ENCODE measurements at places on chromosomes 16 and 17.

DNA sequence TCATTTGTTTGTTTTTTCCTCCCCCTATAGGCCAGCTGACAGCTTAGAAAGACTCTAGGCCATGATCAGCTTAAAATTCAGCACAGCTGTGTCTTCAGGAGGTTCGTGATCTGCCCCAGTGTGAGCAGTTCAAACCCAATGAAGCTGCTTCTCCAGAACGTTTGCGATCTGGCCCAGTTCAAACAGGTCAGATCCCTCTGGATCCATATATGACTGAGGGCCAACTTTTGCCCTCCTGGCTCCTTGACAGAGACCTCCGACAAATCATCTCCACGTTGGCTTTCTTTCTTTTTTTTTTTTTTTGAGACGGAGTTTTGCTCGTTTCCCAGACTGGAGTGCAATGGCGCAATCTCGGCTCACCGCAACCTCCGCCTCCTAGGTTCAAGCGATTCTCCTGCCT is 50.2 kb upstream of the ATF7IP2 start:
- DNase-seq, result no peak

GRCh38 chr16:74709441-74709877 is 8.8 kb upstream of the MLKL start:
- peak; percentile 75 for DNase-seq

- no peak for DNase-seq
Measured at GRCh38 chr16:85395207-85395912, 217.8 kb upstream of the GSE1 start.

- DNase-seq, result no peak
Measured at GRCh38 chr16:84366208-84366607, 2.1 kb upstream of the ATP2C2 start.

DNA sequence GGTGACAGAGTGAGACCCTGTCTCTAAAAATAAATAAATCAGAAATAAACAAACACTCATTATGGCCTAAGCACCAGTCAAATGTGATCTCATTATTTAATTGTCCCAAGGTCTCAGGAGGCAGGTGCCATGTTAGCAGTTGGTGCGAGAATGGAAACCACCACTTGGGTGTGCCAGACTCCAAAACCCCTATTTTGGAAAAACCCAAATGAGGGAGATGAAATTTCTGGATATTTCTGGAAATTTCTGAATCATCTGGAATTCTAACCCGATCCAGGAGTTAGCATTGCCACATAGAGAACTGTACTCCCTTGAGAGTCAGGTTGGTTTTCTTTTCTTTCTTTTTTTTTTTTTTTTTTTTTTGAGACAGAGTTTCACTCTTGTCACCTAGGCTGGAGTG is 264.0 kb downstream of the XYLT1 start:
- no peak for DNase-seq

DNA sequence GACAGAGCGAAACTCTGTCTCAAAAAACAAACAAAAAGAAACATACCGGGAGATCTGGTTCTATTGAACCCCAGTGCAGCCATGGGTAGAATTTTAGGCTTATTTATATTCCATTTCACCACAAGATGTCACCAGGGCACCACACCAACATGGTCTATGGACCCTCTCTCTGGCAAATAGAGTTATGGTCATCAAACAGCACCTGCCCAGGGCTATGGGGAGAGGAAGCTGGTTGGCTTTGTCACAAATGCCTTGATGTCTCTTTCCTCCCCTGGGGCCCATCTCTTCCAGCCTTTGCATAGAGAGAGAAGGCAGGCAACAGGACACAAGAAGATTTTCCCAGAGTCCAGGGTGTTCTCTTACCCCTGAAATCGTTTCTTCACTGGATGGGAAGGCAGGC is 128.4 kb downstream of the WWOX start:
- DNase-seq, result no peak

DNA sequence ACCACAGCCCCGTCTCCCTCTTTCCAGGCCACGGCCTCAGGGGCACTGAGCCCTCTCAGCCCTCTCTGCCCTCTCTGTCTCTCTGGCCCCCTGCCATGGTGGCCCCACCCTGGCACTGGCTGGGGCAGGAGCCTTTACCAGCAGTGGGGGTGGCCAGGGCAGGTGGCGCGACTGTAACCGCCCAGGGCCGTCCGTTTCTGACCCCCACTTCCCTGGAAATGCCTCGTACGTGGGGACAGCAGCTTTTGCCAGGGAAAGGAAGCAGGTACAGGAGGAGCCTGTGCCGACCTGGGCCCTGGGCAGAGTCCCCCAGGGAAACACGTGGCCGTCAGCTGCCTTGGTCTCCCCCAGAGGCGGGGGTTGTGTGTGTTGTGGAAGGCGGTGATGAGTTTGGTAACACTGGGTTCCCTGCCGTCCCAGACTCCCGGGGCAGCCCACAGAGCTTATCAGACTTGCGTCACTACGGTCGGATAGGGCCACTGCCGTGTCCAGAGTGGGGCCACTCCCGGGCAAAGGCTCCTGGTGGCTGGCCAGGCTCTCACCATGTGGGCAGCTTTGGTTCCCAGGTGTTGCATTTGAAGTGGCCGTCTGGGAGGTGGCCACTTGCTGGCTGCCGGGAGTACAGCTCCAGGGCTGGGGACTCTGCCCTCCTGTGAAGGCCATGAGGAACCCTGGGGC is 249.3 kb upstream of the CIBAR2 start:
- DNase-seq, result no peak

DNA sequence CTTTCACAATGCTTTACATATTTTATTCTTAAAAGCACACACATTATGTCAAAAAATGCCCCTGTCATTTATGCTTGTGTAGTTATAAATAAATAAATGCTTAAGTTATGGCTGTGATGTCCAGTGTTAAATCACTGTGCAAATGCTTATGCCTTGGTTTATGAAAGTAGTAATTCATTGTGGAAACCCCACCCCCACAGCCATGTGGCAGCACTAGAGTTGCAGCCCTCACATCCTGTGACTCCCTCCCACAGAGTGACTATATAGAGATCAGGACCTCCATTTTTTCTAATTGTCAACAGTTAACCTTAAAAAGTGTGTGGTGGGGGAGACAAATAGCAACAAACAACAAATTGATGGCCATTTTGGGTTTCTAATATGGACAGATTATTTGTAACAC is 2.4 kb downstream of the SKAP1 start:
- peak; percentile 57 for DNase-seq

DNA sequence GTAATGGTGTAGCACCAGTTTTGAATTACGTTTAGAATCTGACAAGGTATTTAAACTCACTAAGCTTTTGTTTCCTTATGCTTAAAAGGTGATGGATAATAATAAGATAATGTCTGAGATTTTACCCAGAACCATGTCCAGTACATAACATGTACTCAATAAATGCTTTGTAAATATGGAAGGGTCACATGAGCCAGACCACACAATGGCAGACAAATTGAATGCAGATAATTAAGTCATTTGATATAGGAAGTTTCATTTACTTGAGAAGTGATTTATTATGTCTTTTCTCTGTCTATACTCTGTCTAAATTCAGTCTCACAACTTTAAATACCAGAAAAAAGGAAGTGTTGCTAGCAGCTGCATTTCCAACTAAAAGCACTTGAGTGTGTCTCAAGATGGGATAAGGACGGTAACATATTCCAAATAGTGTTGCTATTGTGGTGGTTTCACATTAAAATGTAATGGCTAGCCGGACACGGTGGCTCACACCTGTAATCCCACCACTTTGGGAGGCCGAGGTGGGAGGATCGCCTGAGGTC is 52.5 kb upstream of the DHX40 start:
- DNase-seq, result no peak

- DNase-seq, result no peak
Measured at GRCh38 chr16:73040136-73040535, 7.8 kb downstream of the ZFHX3 start.

GRCh38 chr16:57620335-57621231 is 7.8 kb upstream of the ADGRG1 start:
- DNase-seq, result no peak

DNA sequence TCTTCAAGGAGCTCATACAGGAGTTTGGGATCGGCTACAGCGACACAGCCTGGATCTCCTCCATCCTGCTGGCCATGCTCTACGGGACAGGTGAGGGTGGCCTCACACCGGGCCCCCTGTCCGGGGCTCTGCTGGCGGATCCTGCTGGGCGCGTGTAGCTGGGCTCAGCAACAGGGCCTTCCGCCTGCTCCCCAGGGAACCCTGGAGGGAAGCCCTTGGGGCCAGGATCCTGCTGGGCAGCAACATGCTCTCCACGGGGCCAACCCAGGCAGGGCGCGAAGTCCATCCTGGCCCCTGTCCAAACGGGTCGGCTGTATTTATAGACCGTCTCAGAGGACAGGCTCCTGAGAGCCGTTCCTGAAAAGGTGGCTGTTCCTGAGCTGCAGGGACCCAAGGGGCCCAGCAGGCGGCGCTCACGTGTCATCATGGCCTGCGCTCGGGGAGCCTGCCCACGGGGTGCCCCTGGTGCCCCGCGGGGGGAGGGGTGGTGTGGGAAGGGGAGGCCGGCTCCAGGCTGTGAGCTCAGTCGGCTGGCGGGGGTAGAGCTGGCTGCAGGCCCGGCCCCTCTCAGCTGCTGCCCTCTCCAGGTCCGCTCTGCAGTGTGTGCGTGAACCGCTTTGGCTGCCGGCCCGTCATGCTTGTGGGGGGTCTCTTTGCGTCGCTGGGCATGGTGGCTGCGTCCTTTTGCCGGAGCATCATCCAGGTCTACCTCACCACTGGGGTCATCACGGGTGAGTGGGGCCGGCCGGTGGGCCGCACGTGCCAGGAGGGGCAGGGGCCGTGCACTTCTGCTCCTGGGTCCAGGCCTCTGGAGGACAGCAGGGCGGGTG is 7.5 kb downstream of the SLC16A3 start:
- peak; percentile 63 for DNase-seq

- no peak for DNase-seq
Measured at GRCh38 chr17:15662681-15663080, 21.4 kb downstream of the TRIM16 start.

GRCh38 chr17:70021726-70022125 is 53.3 kb upstream of the KCNJ16 start:
- DNase-seq, result no peak

GRCh38 chr17:696369-696768 is 18.3 kb downstream of the VPS53 start:
- DNase-seq, result no peak

- DNase-seq, result no peak
Measured at GRCh38 chr17:66509926-66510325, 207.5 kb downstream of the PRKCA start.

GRCh38 chr17:79620207-79621038 is 9.6 kb upstream of the RBFOX3 start:
- no peak for DNase-seq

DNA sequence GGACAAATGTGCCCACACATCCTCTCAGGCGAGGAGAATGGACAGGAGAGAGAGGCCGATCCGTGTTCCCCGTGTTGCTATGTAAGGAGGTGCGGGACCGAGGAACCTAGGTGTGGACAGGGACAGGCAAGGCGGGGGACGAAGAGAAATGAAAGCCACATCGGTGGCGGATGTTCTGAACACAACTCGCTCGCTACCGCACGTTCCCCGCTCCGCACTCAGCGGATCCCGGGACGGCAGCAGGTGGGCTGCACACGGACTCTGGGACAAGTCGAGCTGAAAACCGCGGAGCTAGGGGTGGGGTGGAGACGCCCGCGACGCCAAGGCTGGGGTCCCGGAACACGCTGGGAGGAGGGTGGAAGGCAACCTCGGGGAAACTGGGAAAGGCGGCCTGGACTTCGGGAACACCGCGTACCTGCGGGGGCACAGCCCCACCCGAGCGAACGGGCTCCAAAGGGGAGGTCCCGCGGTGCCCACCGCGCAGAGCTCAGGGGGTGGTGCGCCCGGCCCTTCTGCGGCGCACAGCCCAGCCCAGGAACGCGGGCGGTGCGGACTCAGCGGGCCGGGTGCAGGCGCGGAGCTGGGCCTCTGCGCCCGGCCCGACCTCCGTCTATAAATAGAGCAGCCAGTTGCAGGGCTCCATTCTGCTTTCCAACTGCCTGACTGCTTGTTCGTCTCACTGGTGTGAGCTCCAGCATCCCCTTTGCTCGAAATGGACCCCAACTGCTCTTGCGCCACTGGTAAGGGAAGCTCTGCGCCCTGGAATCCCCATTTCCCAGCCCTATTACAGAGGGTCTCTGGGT is at the start of gene MT1E:
Gene MT1E (plus strand): TSS at position 642 of the 803 bp plus-strand sequence. CDS start 71 bp downstream, at position 713.
- peak; percentile 74 for DNase-seq

DNA sequence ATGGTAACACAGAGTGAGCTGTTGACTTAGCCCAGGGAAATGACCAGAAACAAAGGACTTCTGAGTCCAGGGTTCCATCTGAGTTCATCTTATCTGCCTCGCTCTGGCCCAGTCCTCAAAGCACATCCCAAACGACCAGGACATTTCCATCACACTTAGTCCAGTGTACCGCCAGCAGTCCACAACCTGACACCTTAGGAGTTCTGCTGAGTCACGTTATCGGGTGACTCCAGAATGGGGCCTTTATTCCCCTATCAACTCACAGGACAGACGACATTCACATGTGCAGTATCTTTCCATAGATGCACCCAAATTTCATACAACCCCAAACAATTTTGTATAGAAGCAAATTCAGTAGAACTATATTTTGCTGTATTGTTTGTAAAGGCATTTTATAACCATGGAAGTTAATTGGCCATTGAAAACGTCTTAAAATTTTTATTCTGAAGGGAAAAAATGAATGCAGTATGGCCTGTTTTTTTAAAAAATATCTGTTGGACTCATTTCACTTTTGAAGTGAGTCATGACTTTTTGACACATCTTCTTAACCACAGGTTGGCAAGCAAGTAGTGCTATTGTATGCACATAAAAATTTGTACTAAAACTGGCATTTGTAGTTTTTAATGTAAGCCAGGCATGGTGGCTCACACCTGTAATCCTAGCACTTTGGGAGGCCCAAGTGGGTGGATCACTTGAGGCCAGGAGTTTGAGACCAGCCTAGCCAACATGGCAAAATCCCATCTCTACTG is 46.3 kb downstream of the ZNF18 start:
- no peak for DNase-seq

GRCh38 chr17:57133486-57133885 is 48.4 kb downstream of the AKAP1 start:
- DNase-seq, result no peak

- no peak for DNase-seq
Measured at GRCh38 chr17:9219631-9220397, 198.5 kb downstream of the NTN1 start.

- DNase-seq, result no peak
Measured at GRCh38 chr17:17028059-17028877, 14.0 kb upstream of the MPRIP start.

DNA sequence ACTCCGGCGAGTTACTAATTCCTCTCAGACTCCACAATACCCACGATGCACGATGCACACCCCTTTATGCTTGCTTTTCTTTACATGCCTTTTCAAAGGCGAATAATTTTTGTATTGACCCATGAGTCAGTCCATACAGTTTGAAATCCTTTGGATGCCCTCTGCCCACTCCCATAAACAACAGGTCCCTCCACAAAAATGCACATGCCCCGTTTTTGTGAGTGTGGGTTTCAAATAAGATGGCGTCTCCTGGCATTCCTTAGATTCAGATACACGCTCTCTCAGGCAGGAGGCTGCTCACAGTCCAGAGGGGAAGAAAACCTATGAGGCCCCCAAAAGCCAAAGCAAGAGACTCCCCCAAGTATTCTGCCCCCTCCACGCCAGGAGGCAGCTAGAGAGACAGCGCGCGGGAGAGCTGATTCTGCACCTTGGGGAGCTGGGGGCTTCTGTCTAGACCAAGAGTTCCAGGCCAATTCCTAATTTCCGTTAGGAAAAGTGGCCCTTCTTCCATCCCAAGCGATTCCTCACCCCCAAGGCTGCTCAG is 19.6 kb upstream of the HOXB9 start:
- no peak for DNase-seq

GRCh38 chr17:77600346-77600745 is 358.2 kb upstream of the TNRC6C start:
- DNase-seq, result no peak

- DNase-seq, result no peak
Measured at GRCh38 chr17:57289613-57290012, 33.3 kb downstream of the MSI2 start.

- no peak for DNase-seq
Measured at GRCh38 chr17:81006891-81007290, 15.2 kb downstream of the CHMP6 start.

All from activated T-cell treated with anti-CD3 and anti-CD28 coated beads for 48 hours (primary cell).